CD8-positive, alpha-beta memory T cell (primary cell): ENCODE measurements at places on chromosomes 6 and 20.

- H3K36me3 ChIP-seq, result no peaks in the 10 kb centered on the region
- no peak for DNase-seq
- H3K27ac ChIP-seq, result no peak overlapping the region
- no peaks in the 10 kb centered on the region for H3K27me3 ChIP-seq
- H3K4me3 ChIP-seq, result no peak overlapping the region
Observed at GRCh38 chr6:19325335-19325789, 511.8 kb upstream of the ID4 start.

DNA sequence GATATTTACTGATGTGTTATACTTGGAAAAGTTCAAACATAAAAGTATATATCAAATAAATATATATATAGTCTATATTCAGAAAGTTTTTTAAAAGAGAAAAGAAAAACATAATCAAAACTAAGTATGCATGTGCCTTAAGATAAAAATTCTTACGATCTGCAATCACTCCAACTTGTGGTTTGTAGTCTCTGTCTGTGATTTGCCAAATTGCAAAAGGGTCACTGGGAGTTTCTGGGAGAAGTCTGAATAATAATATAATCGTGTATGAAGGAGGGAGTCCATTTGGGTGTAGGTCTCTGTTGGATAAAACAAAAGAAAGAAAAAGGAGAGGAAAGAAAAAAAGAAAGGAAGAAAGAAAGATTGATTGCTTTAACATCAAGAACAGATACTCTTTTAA lies 92.4 kb downstream of the COL12A1 start:
- no peak overlapping the region for H3K4me3 ChIP-seq
- H3K36me3 ChIP-seq, result no peaks in the 10 kb centered on the region
- H3K4me1 ChIP-seq, result no peaks in the 10 kb centered on the region
- DNase-seq, result no peak

GRCh38 chr20:63940472-63941266 lies 15.5 kb downstream of the UCKL1 start:
- no peaks in the 10 kb centered on the region for H3K27me3 ChIP-seq
- no peak overlapping the region for H3K27ac ChIP-seq
- DNase-seq, result no peak
- peaks cover 17% of the 10 kb centered on the region for H3K36me3 ChIP-seq
- no peak overlapping the region for H3K4me3 ChIP-seq
- H3K4me1 ChIP-seq, result peaks cover 24% of the 10 kb centered on the region

GRCh38 chr6:143486752-143487151 lies 24.8 kb downstream of the FUCA2 start:
- H3K4me1 ChIP-seq, result no peaks in the 10 kb centered on the region
- H3K36me3 ChIP-seq, result no peaks in the 10 kb centered on the region
- no peaks in the 10 kb centered on the region for H3K27me3 ChIP-seq
- no peak overlapping the region for H3K4me3 ChIP-seq
- no peak for DNase-seq

GRCh38 chr6:124393536-124393935 lies 568.7 kb upstream of the RNF217 start:
- H3K4me1 ChIP-seq, result no peaks in the 10 kb centered on the region
- H3K27me3 ChIP-seq, result no peaks in the 10 kb centered on the region
- DNase-seq, result no peak
- no peak overlapping the region for H3K4me3 ChIP-seq
- no peak overlapping the region for H3K27ac ChIP-seq

DNA sequence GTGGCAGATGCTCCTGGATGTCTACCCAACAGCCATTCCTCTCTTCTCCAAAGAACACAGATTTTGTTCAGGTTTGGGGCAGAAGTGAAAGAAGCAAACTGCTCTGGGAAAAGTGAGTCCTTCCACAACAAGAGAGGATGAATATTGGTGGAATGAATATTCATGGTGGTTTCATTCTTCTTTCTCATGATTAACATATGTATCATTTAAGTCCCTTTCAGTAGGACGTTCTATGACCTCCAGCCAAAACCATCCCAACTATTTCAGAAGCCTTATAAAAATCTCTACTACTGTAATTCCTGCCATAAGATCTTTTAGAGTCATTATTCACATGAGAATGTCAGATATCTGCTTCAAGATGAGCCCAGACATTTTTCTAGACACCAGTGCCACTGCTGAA lies 44.4 kb downstream of the MDN1 start:
- no peaks in the 10 kb centered on the region for H3K4me1 ChIP-seq
- peaks cover 8% of the 10 kb centered on the region for H3K36me3 ChIP-seq
- no peak for DNase-seq
- H3K27me3 ChIP-seq, result no peaks in the 10 kb centered on the region
- H3K4me3 ChIP-seq, result no peak overlapping the region
- no peak overlapping the region for H3K27ac ChIP-seq
